ENCODE measurements at places on chromosomes 4 and X.

GRCh38 chr4:109359040-109359646 lies 56.7 kb upstream of the COL25A1 start:
- no peak for DNase-seq

DNA sequence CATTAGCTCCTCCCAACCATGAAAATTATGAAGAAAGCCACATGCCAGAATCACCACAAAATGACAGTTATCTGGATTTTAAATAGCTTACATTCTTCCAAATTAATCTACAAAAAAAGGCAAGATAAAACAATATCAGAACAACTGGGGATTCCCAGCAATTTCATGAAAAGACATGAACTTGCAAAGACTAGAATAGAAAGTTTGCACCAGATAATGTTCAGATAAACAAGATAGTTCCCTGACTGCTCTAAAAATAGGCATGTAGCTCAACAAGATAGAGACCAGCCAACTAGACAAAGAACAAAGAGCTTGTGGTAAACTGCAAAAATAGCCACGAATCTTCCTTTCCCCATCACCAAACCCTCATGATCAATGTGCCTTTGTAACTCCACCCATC lies 30.3 kb upstream of the DDX53 start:
- no peak for DNase-seq

DNA sequence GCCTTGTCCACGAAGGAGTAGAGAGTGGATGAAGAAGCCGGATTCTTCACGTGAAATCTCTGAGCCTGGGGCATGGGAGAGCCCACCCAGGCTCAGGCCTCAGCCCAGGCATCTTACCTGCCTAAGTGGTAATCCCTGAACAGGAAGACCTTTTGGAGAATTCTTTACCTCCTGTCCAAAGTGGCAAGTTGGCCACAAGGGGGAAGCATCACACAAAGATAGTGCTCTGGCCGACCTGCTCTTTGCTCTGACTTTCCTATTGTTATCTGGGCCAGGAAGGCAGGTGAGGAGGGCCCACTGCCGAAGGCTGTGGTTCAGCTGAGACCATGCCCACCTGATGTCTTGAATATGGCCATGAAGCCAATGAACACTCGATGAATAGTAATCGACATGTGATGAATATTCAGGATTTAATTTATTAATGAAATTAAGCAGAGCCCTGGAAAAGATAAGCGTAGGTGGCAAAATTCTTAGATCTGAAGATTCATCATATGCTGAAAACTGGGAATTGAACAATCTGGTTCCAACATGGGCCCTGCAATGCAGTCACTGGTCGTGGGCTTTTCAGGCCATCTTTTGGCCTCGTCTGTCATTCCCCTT lies 93.8 kb downstream of the PDGFRA start:
- peak; percentile 27 for DNase-seq

DNA sequence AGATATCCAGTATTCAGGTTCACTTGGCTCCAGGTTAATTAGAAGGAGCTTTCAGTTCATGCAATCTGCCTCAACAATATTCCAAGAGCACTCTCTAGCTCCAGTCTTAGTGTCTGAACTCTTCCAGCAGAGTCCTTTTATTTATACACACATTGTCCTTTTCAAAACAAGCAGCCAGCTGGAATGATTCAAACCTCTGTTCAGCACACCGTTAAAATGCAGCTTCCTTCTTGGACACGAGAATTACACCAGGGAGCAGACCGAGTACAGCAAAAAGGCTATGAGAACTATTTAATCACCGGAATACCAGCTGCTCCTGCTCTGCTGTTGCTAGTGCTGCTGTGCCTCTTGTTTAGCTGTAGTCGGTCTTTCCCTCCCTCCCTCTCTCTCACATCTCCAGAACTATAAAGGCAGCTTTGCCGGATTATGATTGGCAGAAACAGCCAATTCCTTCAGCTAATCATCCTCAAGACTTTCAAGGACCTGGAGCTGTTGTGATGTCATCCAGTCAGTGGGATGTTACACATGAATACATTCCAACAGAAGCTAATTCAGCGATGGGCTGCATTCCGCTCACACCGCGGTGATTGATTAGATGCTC lies at the start of gene NDST4:
Gene NDST4 (minus strand): TSS at position 115 of the 601 bp plus-strand sequence. CDS start 36,584 bp downstream, outside the sequence.
- no peak for DNase-seq

DNA sequence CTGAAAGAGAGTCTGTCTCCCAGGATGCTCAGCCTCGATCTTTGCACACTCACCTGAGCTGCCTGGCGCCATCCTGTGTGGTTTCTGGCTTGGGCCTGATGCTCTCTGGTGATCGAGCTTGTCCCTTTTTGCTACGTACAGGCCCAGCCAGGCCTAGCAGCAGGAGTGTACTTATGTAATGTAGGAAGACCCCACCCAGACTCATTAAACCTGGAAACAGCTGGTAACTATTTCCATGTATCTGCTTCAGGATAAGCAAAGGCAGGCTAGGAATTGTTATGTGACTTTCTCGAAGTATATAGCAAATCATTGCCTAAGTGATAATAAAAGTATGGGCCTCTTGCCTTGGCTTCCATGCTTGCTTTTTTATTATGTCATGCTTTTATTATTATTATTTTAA lies 18.6 kb upstream of the ARSJ start:
- DNase-seq: no peak

- DNase-seq: no peak
Measured at GRCh38 chr4:145679520-145679919, 426 bp upstream of the C4orf51 start.

- no peak for DNase-seq
Measured at GRCh38 chrX:13829983-13830382, 13.1 kb upstream of the GPM6B start.

- no peak for DNase-seq
Measured at GRCh38 chr4:139940600-139940999, 213.4 kb downstream of the MAML3 start.

- DNase-seq: no peak
Measured at GRCh38 chrX:45859407-45859806, 658.7 kb upstream of the DIPK2B start.

GRCh38 chrX:78103001-78103622 lies 936 bp upstream of the PGK1 start:
- no peak for DNase-seq

DNA sequence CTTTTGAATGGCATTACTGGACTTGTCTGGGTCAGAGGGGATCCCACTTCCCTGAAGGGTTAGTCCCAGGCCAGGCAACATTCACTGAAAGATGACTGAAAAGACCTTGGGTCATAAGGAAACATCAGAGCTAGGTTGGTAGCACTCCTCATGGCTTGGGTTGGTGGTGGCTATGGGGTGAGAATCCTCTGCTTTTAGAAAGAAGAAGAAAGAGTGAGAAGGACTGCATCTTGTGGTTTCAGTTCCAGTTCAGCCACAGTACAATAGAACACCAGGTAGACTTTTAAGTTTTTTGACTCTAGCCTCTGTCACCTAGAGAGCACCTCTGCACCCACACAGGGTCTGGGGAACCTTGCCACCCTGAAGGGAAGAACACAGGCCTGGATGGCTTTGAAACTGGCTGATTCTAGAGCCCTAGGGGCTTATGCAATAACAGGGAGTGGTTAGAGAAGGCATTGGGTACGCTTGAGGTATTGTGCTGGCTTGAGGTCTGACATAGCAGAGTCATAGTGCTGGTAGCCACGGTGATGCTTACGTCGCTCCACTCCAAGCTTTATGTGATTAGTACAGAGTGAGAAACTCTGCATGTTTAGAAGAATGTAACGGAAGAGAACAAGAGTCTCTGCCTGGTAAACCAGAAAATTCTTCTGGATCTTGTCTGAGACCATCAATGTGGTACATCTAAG lies 36.5 kb downstream of the PRR32 start:
- DNase-seq: no peak

- no peak for DNase-seq
Measured at GRCh38 chrX:2677764-2678163, 13.3 kb upstream of the CD99 start.

DNA sequence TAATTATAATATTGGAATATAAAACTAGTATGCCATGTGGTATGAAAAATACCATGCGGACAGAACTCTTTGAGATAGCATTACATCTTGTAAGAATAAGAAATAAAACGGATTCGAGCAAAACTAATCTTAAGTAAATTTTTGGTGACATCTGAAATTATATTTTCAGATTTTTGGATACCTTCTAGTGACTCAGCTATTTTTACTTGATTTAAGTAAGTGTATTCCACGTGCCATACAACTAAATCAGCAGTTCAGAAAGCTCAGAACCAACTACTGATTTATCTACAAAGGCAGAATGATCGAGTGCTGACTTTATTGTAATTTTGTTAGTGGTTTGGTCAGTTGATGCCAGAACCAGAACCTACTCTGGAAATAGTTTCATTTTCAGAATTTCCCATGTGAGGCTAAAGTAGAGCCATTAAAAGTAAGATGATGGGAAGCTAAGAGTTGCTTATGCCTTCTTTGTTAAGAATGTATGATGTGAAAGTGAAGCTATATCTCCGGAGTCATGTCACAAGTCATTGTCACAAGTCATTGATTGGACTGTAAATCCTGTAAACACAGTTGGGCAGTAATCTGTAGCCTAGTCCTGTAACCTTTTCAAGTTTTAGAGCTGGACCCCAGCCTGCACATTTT lies 4.0 kb downstream of the ING2 start:
- no peak for DNase-seq

GRCh38 chr4:183185018-183185417 lies 86.0 kb downstream of the WWC2 start:
- no peak for DNase-seq

GRCh38 chr4:113733685-113734084 lies 27.9 kb downstream of the CAMK2D start:
- DNase-seq: no peak

- DNase-seq: no peak
Measured at GRCh38 chr4:52904421-52904820, 42.3 kb downstream of the RASL11B start.

DNA sequence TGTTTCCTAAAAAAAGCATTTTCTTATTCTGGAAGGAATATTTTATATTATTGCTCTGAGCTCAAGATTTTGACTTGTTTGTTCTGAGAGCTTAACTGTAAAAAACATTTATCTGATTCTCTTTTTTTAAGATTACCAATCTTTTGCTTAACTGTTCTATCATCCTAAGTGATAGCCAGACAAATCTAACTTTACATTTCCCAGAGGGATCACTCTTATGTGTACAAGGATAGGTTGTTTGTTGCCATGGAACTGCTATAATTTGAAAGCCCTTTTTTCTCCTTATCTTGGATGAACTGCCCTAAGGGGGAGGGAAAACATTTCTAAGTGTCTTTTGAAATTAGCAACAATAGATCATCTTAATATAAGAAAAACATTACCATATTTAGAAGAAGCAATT lies 494.7 kb downstream of the TRAM1L1 start:
- DNase-seq: no peak

Data from activated T-cell treated with anti-CD3 and anti-CD28 coated beads for 48 hours (primary cell).